ENCODE measurements at places on chromosomes 2 and 18.

DNA sequence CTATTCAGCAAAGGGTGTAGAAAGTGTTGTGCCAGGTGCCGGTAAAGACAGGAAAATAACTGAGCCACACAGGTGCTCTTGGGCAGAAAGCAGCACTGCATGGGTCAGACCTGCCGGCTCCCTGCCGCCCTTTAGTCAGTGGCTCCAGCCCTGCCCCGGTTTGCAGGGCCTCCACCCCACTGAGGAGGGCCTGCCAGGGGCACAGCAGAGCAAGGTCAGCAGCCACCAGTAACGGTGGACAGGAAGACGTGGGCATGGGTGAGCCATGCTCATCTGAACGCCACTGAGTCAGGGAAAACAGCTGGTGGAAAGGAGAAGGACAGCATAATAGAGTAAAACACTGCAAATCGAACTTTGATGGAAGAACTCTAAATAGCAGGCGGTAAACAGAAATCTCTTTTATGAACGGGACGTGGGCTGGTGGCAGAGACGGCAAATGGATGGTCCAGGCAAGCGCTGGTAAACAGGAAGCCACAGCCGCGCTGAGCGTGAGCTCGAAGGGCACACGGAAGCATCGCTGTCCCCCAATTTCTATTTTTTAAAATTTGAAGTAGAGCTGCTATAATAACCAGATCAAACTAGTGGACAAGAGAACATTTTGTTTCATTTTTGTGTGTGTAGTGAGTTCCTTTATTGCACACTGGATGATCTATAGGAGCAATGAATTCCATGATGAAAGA lies 141.8 kb upstream of the ALKAL2 start:
- DNase-seq, result no peak

DNA sequence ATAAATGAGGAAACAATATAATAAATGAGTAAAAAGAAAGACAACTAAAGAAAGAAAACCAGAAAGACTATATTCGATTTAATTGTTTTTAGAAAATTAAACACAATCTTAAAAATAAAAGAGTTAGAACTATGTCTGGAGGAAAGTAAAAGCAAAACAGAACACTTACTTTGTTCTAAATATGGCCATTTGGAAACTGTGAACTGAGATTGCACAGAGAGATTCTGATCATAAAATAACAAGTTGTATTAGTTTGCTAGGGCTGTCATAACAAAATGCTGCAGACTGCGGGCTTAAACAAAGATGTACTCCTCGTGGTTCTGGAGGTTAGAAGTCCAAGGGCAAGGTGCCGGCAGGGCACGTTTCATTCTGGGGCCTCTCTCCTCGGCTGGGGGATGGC lies 128.1 kb upstream of the AQP4 start:
- DNase-seq, result no peak

GRCh38 chr2:188984680-188985079 lies 10.5 kb downstream of the COL3A1 start:
- DNase-seq, result no peak

GRCh38 chr18:58091099-58091611 lies 47.1 kb downstream of the NEDD4L start:
- DNase-seq, result no peak

DNA sequence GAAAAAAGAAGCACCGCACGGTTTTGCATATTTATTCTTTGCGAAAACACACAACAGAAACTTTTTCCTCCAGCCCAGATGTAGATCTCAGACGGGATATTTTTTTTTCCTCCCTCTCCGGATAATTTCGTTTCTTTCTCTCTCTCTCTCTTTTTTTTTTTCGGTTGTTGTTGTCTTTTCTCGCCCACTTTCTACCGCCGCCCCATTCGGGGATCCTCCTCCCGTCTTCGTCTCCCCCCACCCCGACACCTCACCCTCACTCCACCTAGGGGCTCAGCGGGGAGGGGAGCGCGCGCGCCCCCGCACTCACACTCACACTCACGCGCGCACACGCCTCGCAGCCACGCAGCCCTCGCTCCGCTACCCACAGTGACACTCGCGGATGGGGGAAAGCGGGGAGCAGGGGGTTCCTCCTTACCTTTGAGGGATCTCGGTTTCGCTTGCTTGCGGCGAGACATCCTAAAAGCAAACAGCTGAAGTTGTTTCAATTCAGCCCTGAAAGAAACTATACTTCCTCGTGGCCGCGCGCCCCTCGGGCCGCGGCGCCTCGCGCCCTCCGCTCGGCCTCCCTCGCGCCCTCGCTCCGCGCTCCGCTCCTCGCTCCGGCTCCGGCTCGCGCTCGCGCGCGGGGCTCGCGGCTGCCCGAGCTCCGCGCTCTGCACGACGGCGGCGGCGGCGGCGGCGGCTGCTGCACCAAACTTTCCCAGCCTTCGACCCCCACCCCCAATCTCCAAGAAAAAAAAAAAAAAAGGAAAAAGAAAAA lies 1.3 kb downstream of the ZNF521 start:
- no peak for DNase-seq

DNA sequence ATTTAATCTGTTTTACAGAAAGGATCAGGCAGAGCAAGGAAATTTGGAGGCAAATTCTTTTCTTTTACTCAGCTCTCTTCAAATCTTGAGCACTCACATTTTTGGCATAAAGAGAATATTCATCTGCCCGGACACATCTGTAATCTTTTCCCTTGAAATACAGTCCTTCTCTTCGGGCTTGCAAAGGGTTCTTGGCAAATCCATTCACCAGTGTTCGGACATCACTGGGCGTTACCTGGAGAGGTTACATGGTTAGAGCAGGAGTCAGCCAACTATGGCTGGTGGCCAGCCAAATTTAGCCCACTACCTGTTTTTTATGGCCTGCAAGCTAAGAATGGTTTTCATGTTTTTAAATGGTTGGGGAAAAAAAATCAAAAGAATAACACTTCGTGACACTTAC lies 2.1 kb downstream of the PFN4 start:
- DNase-seq, result no peak

DNA sequence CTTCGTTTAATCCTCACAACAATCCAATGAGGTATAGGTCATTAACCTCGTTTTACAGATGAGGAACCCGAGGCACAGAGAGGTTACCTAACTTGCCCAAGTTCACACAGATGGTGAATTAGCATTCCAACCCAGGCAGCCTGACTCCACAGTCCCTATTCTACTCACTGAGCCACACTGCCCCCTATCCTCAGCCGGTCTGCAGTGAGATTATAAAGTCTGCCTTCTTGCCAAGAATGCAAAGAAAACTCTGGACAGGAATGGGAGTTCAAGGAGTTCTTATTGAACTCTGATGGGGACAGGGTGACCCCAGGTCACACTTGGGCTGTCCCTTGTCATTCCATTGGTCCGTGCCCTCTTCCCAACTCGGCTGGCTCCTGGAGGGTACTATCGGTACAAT lies 118.1 kb upstream of the MSH6 start:
- no peak for DNase-seq

DNA sequence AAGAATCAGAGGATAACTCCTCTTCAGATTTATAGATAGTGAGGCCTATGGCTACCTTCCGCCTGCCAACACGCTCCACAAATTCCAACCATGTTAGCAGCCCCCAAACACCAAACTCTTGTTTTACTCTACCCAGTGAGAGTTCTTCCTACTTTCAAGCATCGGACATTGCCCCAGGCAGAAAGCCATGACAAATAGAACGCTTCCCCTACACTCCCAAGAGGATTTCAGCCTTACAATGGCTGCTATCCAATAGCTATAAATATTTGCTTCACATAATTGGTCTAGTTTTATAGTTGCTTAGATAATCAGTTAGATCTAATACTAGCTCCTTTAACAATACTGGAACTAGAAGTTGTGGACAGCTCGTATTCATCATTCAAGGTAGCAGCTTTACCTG lies 503.4 kb upstream of the VRK2 start:
- no peak for DNase-seq

GRCh38 chr2:419687-420317 lies 131.9 kb upstream of the ALKAL2 start:
- DNase-seq, result no peak

DNA sequence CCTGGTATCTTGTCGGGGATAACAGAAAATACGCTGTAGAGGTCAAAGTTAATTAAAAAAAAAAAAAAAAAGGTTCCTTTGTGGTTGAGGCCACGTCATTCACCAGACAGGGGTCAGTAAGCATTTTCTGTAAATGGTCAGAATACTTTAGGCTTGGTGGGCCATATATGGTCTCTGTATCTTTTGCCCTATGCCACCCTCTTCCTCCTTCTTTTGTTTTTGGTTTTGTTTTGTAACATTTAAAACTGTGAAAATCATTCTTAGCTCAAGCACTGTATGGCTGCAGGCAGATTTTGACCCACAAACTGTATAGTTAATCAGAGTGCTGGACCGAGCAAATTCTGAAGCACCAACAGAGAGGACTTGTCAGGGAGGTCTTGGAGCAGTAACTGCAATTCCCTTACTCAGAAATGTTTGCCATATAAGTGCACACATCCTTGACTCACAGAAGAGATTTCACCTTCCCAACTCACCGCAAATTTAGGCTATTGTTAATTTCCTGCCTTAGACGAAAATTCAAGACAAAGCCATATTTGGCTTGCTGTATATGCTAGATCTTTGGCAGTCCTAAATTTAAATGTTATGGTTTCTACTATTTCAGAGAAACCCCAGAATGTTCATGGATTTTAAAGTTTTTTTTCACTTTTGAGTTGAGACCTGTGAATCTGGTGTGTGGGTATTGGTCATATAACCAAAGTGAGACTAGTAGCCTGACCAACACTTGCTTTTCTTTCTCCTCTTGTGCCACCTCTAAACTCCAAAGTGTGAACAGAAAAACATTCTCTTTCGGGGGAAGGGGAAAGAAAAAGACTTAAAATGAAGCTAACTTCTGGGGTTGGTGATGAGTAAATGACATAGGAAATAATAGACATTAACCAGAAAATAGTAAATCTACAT lies 65.4 kb downstream of the DOCK10 start:
- no peak for DNase-seq
